ENCODE measurements at places on chromosomes 3 and 15.

GRCh38 chr3:117439812-117440211 is 730.2 kb downstream of the TUSC7 start:
- peak; percentile 71 for DNase-seq
- peaks cover 5% of the 10 kb centered on the region for H3K4me1 ChIP-seq
- H3K4me3 ChIP-seq: no peak overlapping the region
- H3K27ac ChIP-seq: no peak overlapping the region
- no peaks in the 10 kb centered on the region for H3K36me3 ChIP-seq
- H3K27me3 ChIP-seq: no peaks in the 10 kb centered on the region

DNA sequence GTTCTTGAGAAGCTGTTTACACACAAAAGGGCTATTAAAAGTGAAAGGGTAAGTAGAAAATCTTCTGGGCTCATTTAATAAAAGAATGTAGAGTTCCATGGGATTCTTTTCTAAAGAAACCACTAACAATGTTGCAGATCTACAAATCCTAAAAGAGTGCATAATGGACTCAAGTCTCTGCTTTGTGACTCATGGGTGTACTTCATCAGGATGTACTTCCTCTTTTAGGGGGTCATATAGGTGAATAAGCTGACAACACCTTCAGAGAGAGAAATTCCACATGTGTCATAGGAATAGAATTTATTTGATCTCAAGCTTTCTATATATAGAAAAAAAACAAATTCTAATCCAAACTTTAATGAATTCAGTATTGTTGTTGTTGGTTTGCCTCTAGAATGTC is 355.5 kb downstream of the TIGIT start:
- no peak overlapping the region for H3K4me3 ChIP-seq
- no peaks in the 10 kb centered on the region for H3K27me3 ChIP-seq
- peaks cover 3% of the 10 kb centered on the region for H3K4me1 ChIP-seq

GRCh38 chr15:25766417-25766816 is 96.7 kb downstream of the ATP10A start:
- peaks cover 7% of the 10 kb centered on the region for H3K36me3 ChIP-seq
- no peaks in the 10 kb centered on the region for H3K4me1 ChIP-seq
- no peaks in the 10 kb centered on the region for H3K27me3 ChIP-seq
- no peak for DNase-seq
- H3K27ac ChIP-seq: no peak overlapping the region

- no peaks in the 10 kb centered on the region for H3K36me3 ChIP-seq
- H3K27ac ChIP-seq: peak overlapping the region; percentile 77
- peaks cover 39% of the 10 kb centered on the region for H3K4me1 ChIP-seq
- no peak overlapping the region for H3K4me3 ChIP-seq
Measured at GRCh38 chr3:184157206-184157605, 2.0 kb downstream of the DVL3 start.

DNA sequence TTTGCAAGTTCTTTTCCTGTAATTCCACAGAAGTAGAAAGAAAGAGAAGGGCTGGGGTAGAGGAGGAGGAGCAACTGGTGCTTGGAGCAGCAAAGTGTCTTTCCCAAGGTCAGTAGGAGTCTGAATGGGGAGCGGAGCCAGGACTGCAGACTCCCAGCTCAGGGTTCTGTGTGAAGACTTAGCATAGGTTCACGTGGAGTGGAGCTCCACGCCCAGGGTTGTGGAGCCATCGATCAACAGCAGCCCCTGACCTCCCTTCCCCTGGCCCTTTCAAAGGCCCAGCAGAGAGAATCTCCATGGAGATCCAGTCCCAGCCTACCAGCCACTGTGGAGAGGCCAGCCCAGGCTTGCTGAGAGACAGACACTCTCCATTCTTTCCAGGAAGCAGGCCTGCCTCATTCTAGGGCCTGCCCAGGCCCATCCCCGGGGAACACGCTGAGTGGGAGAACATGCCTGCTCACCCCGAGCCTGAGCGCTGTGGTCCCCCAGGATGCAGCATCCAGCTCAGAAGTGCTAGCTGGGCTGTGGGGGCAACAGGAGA is 62.1 kb downstream of the CORO2B start:
- no peaks in the 10 kb centered on the region for H3K27me3 ChIP-seq
- no peak overlapping the region for H3K4me3 ChIP-seq
- peaks cover 4% of the 10 kb centered on the region for H3K4me1 ChIP-seq

- no peaks in the 10 kb centered on the region for H3K27me3 ChIP-seq
- no peak for DNase-seq
- H3K36me3 ChIP-seq: peaks cover 3% of the 10 kb centered on the region
- H3K4me3 ChIP-seq: peak overlapping the region; percentile 98
- peaks cover 28% of the 10 kb centered on the region for H3K4me1 ChIP-seq
- H3K27ac ChIP-seq: peak overlapping the region; percentile 95
Measured at GRCh38 chr15:50355980-50356379, 982 bp upstream of the GABPB1 start.

GRCh38 chr15:53869044-53869805 is 109.0 kb upstream of the UNC13C start:
- no peaks in the 10 kb centered on the region for H3K27me3 ChIP-seq
- DNase-seq: no peak
- H3K4me3 ChIP-seq: no peak overlapping the region
- no peaks in the 10 kb centered on the region for H3K36me3 ChIP-seq
- H3K4me1 ChIP-seq: peaks cover 4% of the 10 kb centered on the region
- H3K27ac ChIP-seq: no peak overlapping the region

GRCh38 chr3:128487538-128487812 is 5.5 kb downstream of the GATA2 start:
- H3K27ac ChIP-seq: peak overlapping the region; percentile 93
- peak overlapping the region; percentile 95 for H3K4me3 ChIP-seq
- H3K36me3 ChIP-seq: peaks cover 16% of the 10 kb centered on the region
- H3K4me1 ChIP-seq: peaks cover 82% of the 10 kb centered on the region
- H3K27me3 ChIP-seq: peaks cover 10% of the 10 kb centered on the region

DNA sequence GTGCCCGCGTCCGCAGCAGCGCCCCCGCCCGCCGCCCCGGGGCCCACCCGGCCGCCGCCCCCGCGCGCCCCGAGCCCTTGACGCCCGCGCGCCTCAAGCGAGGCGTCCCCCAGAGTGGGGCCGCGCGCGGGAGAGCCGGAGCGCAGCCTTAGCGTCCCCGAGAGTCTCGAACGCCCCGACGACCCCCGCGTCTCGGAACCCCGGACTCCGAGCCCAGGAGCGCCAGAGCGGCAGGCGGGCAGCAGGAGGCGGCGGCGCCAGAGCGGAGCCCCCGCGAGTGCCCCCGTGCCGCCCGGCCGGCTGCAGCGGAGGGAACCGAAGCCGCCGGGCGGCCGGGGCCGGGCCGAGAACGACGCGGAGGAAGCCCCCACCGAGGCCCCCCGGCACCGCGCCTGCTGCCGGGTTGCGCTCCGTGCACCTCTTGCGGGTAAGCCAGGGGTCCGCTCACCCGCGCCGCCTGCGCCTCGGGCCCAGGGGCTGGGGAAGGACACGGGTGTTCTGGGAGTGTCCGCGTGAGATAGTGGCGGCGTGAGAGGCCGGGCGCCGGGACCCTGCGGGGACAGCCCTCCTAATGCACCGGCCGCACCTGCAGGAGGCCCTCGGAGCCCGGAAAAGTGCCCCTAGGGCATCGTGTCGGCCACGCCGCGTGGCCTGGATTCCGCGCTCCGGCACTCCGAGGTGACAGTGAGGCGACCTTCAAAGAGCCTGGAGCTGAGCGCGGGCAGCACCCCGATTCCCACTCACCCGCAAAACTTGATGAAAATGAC is 52.0 kb upstream of the ULK4 start:
- no peak for DNase-seq
- H3K27ac ChIP-seq: peak overlapping the region; percentile 89
- peak overlapping the region; percentile 72 for H3K4me3 ChIP-seq
- H3K27me3 ChIP-seq: no peaks in the 10 kb centered on the region
- peaks cover 44% of the 10 kb centered on the region for H3K4me1 ChIP-seq
- H3K36me3 ChIP-seq: no peaks in the 10 kb centered on the region

- no peak overlapping the region for H3K27ac ChIP-seq
- H3K27me3 ChIP-seq: peaks cover 23% of the 10 kb centered on the region
- H3K4me3 ChIP-seq: no peak overlapping the region
- H3K4me1 ChIP-seq: no peaks in the 10 kb centered on the region
- no peak for DNase-seq
Measured at GRCh38 chr3:156516284-156516683, 38.6 kb downstream of the SSR3 start.

DNA sequence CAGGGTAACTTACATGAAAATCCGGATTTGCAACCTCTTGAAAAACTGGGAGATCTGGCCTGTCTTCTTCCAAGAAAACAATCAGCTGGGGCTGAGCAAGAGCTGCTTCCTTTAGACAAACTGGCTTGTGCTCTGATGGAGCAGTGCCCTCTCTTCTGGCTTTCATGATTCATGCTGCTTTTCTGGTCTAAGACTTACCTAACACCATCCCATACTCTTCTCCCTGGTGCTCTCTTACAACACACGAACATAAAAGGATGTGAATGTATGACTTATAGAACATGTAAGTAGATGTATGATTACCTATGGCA is 9.9 kb downstream of the TJP1 start:
- no peaks in the 10 kb centered on the region for H3K36me3 ChIP-seq
- DNase-seq: no peak
- peaks cover 72% of the 10 kb centered on the region for H3K27me3 ChIP-seq

DNA sequence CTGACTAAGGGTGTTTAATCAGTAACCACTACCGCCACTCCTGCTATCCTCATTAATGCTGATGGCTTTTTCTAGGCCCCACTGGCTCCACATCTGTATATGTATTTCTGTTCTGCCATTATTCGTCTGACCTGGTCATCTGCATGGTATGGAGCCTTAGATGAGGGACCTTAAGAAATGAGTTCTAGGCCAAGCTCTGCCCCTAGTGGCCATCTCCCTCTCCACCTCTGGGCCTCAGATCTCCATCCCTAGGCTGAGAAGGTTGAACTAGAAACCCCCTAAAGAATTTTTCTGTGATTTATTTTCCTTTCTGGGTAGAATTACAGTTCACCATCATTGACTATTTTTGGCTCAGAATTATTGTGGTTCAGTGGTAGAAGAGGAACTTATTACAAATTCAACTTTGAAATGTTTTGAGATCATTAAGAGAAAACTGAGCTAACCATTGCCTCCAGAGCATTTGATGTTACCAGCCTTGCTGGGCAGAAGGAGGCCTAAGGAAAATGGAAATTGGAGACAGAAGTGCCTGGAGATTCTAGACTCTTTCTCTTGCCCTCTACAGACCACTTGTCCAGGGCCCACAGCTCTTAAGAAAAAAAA is 325.2 kb upstream of the NR2E3 start:
- no peaks in the 10 kb centered on the region for H3K4me1 ChIP-seq
- H3K27ac ChIP-seq: no peak overlapping the region
- DNase-seq: no peak
- H3K27me3 ChIP-seq: no peaks in the 10 kb centered on the region
- no peaks in the 10 kb centered on the region for H3K36me3 ChIP-seq

GRCh38 chr3:87047852-87048251 is 56.9 kb upstream of the VGLL3 start:
- no peak overlapping the region for H3K4me3 ChIP-seq
- H3K36me3 ChIP-seq: no peaks in the 10 kb centered on the region
- no peak overlapping the region for H3K27ac ChIP-seq
- H3K4me1 ChIP-seq: no peaks in the 10 kb centered on the region
- DNase-seq: no peak

DNA sequence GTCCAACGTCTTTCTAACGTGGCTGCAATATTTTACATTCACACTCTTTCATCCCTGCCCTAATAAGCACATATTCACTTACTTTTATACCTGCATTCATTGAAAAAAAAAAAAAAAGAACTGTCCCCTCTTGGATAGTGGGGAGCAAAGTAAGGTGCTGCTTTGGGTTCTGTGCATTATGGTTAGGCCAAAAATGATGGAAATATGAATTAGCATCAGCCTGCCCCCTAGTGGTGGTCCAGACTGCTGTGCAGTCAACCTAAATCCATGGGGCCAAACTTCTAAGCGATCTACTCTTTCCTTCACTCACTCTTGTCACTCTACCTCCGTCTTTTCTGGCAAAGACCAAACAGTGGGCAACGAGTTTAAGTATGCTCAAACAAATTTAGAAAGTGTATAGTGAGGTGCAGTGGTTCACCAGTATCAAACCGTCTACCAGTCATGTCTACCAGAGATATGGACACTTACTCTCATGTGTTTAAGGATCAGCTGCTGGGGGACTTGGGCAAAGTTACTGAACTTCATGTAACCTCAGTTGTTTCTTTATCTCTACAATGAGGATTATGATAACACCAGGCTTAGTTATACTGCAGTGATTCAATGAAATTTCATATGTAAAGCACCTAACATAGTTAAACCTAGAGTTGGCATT is 61.5 kb upstream of the GRM7 start:
- H3K27me3 ChIP-seq: no peaks in the 10 kb centered on the region
- DNase-seq: peak; percentile 68
- no peak overlapping the region for H3K27ac ChIP-seq
- no peaks in the 10 kb centered on the region for H3K36me3 ChIP-seq
- H3K4me1 ChIP-seq: no peaks in the 10 kb centered on the region

- H3K4me1 ChIP-seq: peaks cover 15% of the 10 kb centered on the region
- no peaks in the 10 kb centered on the region for H3K36me3 ChIP-seq
- DNase-seq: peak; percentile 83
Measured at GRCh38 chr3:60081381-60082095, 1031.7 kb upstream of the CFAP20DC start.

DNA sequence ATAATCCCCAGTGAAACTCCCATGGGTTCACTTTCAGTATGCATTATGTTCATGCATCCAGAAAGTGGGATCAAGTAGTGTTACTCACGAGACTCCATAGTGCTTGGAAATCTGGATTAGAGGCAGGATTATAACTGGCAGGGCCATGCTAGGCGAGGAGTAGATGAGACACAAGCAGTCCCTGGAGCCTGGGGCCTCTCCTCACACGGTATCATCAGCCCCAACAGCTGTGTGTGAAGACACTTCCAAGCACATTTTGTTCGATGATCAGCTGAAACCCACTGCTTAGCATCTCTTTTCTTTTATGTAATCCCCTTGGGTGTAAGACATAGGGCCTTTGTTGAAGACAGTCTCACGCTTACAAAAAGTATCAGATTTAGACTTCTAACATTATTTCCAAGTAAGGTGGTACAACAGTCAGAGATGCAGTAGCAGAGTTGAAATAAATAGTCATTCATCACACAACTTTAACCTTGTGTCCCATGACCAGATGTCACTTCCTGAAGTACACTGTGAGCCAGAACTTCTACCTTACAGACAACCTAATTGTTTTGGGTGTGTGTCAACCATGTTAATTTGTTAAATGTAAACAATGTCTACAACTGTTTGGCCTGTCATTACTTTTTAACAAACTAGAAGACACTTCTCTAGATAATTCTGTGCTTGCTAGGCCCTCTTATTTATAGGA is 116.9 kb downstream of the GADL1 start:
- no peak for DNase-seq
- no peaks in the 10 kb centered on the region for H3K4me1 ChIP-seq
- no peaks in the 10 kb centered on the region for H3K36me3 ChIP-seq
- no peaks in the 10 kb centered on the region for H3K27me3 ChIP-seq
- H3K4me3 ChIP-seq: no peak overlapping the region

- H3K36me3 ChIP-seq: no peaks in the 10 kb centered on the region
- peaks cover 19% of the 10 kb centered on the region for H3K4me1 ChIP-seq
- H3K27me3 ChIP-seq: peaks cover 4% of the 10 kb centered on the region
- no peak overlapping the region for H3K27ac ChIP-seq
- peak overlapping the region; percentile 58 for H3K4me3 ChIP-seq
Measured at GRCh38 chr15:41512512-41512939, 1.1 kb downstream of the LTK start.

GRCh38 chr15:49898097-49898496 is 220.9 kb downstream of the ATP8B4 start:
- peaks cover 38% of the 10 kb centered on the region for H3K36me3 ChIP-seq
- H3K27me3 ChIP-seq: no peaks in the 10 kb centered on the region
- H3K4me3 ChIP-seq: no peak overlapping the region
- H3K4me1 ChIP-seq: no peaks in the 10 kb centered on the region
- no peak overlapping the region for H3K27ac ChIP-seq
- no peak for DNase-seq

GRCh38 chr3:14430706-14431451 is 28.5 kb downstream of the SLC6A6 start:
- H3K27me3 ChIP-seq: no peaks in the 10 kb centered on the region
- peaks cover 91% of the 10 kb centered on the region for H3K4me1 ChIP-seq
- no peak for DNase-seq

- no peak for DNase-seq
- no peak overlapping the region for H3K27ac ChIP-seq
- H3K4me3 ChIP-seq: peak overlapping the region; percentile 56
- H3K36me3 ChIP-seq: no peaks in the 10 kb centered on the region
Measured at GRCh38 chr15:71116366-71116765, 1.1 kb downstream of the THSD4 start.

Measured in common myeloid progenitor, CD34-positive (primary cell).